Fibroblast of the conjunctiva (primary cell): ENCODE measurements at places on chromosomes 13 and 19.
A peak's percentile ranks its signal among the peaks of the same experiment; 100 is the strongest.

DNA sequence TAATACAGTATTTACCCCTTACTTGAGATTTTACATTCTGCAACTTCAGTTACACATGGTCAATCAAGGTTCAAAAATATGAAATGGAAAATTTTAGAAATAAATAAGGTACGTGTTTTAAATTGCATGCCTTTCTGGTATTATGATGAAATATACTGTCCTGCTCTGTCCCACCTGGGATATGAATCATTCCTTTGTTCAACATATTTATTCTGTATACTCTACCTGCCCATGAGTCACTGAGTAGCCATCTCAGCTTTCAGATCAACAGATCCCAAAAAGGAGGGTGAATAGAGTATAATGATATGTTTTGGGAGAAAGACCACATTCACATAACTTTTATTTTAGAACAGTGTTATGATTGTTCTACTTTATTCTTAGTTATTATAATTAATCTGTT, 37.8 kb downstream of the STOML3 start:
- DNase-seq = no peak

- no peak for DNase-seq
Measured at GRCh38 chr13:24090049-24090448, 70.5 kb upstream of the SPATA13 start.

- DNase-seq = no peak
Measured at GRCh38 chr19:15828121-15828610, 12.7 kb upstream of the OR10H1 start.

GRCh38 chr13:86174622-86175021, 375.4 kb upstream of the SLITRK6 start:
- DNase-seq = no peak

DNA sequence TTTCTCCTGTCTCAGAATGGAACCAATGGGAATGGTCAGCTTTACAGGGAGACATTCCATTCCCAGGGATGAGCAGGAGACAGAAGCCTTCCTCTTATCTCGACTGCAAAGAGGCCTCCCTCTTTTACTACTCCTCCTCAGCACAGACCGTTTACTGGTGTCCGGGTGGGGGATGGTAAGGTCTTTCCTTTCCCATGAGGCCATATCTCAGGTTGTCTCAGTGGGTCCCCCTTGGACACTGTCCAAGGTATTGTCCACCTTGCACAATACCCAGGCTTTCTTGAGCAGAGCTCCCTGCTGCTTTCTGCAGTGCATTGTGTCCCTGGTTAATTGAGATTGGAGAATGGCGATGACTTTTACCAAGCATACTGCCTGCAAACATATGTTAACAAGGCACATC, 7.5 kb upstream of the ZNF808 start:
- no peak for DNase-seq

- no peak for DNase-seq
Measured at GRCh38 chr19:8973501-8974091, 36.6 kb downstream of the MUC16 start.

DNA sequence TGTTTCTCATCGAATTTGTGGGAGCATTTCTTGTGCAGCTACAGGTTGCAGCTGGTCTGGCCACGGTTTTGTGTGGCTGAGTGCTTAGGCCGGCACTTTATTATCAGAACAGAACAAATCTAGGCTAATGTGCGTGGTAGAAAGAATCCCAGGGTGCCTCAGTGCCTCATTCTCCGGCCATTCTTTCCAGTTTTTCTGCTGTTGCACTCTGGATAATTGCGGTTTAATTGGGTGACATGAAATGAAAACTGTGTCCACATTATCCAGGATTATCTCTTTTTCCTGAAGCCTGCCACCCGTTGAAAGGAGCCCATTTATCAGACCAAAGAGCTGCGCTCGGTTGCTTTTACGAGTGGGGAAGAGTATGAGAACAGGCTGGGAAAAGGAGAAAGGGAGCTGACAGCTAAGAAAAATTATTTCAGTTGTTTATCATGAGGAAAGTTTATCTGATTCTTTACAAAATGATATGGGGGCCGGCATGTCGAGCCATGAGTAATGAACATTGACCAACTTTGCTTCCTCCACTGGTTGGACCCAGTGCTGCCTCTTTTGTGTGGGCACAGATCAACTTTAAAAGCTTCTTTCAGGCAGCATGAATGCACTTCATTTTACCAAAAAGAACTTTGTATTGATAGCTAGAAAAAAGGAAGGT, 117.0 kb upstream of the SOX21 start:
- DNase-seq = no peak

- DNase-seq = peak; percentile 91
Measured at GRCh38 chr19:488505-489417, 7.5 kb upstream of the MADCAM1 start.

DNA sequence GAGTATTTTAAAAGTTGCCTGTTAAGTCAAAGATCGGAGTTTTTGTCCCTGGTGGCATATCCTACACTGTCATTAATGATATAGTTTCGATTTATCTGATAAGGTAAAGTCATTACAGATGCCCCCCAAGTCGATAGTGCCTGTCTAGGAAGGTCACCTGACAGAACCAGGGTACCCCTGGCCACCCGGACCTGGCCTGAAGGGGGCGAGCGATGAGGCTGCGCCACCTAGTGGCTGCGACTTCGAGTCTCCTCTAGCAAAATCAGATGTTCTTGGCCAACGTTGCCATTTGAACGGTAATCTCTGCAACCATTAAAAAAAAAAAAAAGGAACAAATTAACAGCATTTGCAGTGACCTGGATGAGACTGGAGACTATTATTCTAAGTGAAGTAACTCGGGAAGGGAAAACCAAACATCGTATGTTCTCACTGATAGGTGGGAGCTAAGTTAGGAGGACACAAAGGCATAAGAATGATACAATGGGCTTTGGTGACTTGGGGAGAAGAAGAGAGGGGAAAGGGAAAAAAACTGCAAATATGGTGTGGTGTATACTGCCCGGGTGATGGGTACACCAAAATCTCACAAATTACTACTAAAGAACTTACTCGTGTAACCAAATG, 565.1 kb downstream of the LIG4 start:
- DNase-seq = peak; percentile 5

DNA sequence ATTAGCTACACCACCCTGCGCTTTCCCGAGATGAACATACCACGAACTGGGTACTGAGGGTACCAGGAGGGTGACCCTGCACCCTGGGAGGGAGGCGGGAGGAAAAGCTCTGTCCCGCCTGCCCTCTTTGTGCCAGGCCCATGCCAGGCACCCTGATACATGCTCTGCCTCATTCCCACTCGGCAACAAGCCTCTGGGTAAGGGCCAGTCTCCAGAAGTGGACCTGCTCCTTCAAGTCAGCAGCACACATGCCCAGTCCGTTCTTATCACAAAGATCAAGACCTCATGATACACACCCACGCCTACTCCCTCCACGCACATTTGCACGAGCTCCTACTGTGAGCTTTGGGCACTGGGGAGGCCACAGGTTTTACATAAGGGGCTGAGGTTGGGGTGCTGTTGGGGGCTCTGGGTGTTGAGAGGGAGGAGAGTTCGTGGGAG, 2.0 kb upstream of the FFAR1 start:
- DNase-seq = no peak

DNA sequence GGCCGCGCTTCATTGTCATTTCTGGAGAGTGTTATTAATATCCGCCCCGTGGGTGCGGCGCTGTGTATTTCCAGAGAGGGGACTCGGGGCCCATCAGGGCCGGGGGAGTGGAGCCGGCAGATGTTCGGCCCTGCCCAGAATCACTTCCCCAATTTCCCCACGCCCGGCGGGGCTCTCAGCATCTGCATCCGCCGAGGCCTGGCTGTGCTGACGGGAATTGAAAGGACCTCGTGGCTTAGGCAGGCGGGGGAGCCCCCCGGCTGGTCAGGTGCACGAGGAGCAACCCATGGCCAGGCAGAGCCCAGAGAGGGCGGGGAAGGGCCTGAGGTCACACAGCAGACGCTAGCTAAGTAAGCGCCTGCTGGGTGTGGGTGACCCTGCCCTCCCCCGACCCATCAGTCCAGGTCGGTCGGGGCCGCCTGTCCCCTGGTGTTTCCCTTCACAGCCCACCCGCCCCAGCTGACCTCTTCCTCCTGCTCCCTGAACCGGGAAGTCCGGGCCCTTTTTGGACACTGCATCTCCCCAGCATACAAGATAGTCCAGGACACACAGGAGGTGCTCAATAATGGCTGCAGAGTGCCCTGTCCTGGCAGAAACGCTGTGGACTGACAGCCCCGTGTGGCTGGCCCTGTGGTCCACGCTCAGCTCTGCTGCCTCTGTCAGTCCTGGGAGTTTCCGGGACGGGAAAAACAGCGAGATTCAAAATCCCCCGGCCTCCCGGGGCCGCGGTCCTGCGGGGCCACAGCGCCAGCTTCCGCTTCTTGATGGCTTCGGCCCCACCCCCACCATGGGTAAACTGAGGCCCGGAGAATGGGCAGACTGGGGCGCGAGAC, 22.1 kb downstream of the ARID3A start:
- no peak for DNase-seq

- DNase-seq = peak; percentile 97
Measured at GRCh38 chr13:46296115-46296822, 84.5 kb downstream of the LRRC63 start.

- DNase-seq = no peak
Measured at GRCh38 chr13:35984776-35985453, 146.3 kb downstream of the DCLK1 start.

DNA sequence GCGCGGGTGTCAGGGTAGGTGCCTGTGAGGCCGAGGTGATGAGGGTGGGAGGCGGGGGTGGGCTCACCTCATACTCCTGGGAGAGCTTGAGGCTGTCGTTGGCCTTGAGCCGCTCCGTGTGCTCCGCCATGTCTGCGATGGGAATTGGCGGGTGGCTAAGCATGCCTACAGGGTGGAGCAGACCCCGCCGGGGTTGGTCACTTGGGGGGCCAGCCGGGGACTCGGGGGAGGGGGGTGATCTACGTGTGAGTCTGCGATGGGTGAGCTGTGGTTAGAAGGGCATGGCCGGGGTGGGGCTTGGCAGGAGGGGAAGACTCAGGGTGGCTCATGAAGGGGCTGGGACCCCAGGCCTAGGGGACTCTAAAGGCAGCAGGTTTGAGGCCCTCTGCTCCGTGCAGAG, 125.2 kb downstream of the PTPRS start:
- DNase-seq = no peak

DNA sequence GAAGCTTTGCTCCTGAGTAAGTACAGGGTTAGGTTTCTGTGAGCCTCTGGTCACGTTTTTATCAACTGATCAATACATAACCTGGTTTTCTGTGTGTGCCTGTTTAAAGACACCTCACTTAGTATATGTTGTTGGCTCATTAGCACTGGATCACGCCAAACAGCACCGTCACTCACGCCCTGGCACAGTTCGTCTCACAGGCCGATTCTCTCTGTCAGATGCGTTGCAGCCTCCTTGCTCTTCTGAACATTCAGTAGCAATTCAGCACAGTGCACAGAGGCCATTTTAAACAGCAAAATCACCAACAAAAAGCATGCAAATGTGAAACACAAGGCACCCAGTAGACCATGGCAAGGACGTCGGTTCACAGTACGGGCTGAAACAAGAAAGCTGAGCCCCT, 288.5 kb downstream of the IRS2 start:
- DNase-seq = no peak

- no peak for DNase-seq
Measured at GRCh38 chr13:33004511-33004910, 11.7 kb upstream of the KL start.

- DNase-seq = no peak
Measured at GRCh38 chr13:51297556-51297955, 41.9 kb upstream of the SERPINE3 start.

GRCh38 chr13:45861322-45861721, 9.8 kb upstream of the SIAH3 start:
- DNase-seq = no peak

DNA sequence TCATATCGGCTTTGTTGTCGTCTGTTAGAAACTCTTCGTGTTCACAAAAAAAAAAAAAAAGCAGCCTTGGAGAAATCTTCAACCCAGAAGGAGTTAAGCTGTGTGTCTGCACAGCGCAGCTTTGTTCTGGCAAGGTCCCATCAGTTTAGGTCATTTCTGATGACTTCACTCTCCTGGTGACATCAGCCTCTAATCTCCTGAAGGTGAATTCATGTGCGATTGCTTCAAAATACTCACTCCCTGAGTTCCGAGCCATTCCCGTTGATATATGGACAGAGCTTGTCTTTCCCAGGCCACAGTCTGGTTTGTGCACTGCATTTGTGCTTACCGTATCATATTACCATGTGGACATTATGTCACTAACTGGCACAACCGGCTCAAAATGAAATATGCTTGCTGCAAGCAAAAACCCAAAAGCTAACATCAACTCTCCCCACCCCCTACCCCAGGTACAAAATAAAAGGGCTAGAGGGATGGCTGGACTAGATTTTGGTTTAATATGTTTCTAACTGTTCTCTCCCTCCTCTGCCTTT, 342.4 kb downstream of the KCNRG start:
- peak; percentile 27 for DNase-seq

GRCh38 chr19:12952488-12953137, 4.4 kb downstream of the GADD45GIP1 start:
- DNase-seq = peak; percentile 50

GRCh38 chr13:45662162-45662561, 40.0 kb upstream of the CBY2 start:
- DNase-seq = no peak

DNA sequence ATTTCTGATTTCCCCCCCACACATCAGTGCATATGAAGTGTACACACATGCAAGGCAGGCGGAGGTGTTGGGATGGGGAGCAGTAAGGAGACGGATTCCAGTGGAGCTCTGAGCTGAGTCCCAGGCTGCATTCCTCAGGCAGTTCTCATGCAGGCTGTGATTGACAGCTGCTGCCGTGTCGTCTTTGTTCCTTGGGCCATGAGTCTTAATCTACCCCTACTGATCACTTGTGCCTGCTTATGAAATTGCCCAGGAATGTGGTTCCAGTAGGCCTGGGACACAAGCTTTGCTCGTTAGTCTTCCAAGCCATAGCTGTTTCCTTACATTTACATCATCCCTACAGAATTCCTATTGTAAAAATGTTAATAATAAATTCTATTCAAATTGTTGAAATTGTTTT, 1241.9 kb downstream of the UQCRFS1 start:
- DNase-seq = no peak

DNA sequence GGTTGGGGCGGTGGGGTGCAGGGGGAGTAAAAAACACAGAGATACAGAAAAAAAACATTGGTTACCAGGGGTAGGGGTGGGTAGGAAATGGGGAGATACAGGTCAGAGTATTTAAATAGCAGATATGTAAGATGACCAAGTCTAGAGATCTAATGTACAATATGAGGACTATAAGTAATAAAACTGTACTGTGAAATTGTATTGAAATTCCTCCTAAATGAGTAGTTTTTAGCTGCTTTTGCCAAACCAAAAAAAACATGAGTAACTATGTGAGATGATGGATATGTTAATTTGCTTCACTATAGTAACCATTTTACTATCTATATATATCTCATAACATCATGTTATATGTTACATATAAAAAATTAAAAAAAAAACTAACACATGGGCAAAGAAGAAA, 29.6 kb downstream of the VWA8 start:
- DNase-seq = no peak
